Fibroblast of villous mesenchyme (primary cell): ENCODE measurements at places on chromosomes 13 and 19.

DNA sequence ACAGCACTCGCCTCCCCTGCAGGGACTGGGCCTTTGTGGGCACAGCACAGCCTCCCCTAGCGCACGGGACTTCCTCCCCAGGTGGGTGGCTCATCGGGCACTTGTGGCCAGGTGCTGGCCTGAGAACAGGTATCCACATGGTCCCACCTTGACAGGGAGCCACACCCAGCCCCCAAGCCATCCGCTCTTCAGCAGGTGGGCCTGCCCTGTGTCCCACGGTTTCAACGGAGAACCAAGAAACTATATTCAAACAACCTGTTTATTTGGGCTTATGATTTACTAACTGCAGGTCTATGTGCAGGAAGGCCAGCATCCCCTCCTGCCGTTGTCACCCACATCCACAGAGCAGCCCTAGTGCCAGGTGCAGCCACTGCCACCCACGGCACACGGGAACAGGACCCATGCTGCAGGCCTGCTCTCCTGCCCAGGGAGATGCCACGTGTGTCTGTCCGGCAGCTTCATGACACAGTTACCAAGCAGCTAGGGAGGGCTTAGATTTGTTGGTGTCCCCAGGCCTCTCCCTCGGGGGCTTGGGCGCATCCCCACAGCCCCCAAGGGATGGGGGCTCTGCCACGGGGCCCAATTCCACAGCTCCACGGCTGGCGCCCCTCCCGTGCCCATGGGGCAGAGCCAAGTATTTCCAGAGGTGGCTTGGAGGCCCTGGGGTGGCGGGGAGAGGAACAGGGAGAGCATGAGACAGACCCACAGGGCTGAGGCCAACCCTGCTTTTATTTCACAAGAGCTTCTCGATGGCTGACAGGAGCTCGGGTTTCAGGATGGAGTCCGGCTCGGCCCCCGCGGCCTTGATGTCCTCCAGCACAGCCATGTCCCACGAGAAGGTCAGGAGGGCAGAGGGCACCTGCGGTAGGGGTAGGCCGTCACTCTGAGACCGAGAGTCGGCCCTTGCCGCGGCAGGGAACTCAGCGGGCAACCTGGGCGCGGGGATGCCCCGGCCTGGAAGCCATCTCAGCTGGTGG, 12.5 kb downstream of the UBXN6 start:
- peak; percentile 28 for DNase-seq

DNA sequence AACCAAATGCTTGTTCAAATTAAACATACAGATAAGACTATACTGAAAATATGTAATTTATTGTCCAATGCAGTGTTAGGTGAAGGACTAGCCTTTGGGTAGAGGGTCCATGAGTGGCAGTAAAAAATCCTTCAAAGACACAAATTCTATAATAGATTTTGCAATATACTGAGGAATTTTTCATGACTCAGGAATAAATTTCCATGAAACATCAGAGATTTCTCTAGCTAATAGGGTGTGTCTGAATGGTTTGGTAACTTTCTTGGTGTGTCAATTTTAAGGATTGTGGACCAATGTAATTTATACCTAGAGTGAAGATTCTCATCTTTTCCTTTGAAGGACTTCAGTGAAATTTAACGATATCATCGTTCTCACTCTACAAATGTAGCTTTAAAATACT, 546.7 kb downstream of the SLITRK5 start:
- DNase-seq: no peak

DNA sequence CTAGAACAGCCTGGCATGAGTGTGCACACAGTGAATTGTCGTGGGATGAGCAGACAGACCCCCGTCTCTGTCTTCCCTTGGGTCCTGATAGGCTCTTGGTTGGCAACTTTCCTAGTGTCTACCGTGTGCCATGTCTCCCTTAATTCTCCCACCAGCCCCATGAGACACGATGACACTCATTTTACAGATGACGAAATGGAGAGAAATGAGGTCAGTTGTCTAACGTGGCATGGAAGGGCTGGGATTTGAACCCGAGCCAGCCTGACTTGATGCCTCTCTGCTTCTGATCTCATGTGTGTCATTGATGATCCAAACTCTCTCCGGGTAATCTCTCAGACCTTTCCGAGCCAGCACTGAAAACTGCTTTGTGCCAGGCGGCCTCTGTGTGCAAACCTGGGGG, 8.4 kb upstream of the KLK14 start:
- no peak for DNase-seq

DNA sequence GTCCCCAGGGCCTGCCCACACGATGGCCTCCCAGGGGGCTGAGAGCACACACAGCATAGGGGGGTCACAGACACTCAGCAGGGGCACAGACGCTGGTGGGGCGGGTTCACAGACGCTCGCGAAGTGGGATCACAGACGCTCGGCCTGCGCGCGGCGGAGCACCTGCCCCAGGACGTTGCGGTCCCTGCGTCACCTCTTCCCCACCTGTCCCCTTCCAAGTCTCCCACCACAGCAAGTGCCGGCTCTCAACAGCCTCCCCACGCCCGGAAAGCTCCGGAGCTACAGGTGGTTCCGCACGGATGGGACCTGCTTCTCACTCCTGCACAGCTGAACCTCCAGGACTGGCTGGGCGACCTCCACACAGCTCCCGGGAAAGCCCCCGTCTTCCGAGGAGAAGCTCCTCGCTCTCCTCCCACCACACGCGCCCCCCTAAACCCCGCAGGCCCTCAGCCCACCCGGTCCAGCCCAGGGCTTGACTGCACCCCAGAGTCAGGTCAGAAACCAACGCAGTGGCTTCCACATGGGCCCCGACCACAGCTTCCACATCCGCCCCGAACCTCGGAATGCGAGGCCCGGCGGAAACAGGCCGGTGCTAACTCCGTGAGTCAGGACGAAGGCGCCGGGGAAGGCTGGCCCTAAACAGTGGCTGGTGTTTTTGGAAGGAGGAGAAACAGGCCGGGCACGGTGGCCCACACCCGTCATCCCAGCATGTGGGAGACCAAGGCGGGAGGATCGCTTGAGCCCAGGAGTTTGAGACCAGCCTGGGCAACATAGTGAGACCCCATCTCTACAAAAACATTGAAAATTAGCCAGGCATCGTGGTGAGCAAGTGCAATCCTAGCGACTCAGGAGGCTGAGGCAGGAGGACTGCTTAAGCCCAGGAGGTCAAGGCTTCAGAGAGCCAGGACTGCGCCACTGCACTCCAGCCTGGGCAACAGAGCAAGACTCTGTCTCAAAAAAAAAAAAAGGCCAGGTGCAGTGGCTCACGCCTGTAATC, 16.5 kb downstream of the BTBD2 start:
- DNase-seq: no peak

GRCh38 chr19:51327066-51328001, 14.6 kb downstream of the VSIG10L start:
- DNase-seq: peak; percentile 38

DNA sequence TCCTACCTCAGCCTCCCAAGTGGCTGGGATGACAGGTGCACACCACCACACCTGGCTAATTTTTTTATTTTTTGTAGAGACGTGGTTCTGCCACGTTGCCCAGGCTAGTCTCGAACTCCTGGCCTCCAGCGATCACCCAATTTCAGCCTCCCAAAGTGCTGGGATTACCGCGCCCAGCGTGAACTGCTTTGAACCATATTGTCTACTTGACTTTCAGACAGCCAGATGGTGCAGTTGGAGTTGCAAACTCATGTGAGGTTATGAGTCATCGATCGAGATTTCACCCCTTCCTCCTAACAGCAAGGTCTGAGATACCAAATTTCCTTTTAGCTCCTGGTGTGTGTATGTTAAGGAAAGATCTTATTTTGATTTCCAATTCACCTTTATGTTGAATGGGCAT, 2.7 kb downstream of the SLC27A1 start:
- DNase-seq: peak; percentile 81

DNA sequence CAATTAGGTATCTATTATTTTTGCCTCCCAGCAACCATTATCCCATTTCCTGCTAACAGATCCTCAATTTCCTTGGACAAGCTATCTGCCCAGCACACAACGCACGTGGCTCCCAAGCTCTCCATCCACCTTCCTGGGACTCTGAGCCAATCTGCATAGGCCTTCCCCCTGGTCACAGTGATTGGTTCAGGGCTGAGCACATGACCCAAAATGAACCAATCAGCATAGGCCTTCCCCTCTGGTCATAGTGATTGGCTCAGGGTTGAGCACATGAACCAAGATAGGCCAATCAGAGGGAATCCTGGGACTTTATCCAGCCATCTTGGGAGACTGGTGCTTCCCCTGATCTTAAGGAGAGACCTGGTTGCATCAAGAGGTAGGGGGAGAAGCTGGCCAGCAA, 5.8 kb downstream of the CPAMD8 start:
- no peak for DNase-seq

GRCh38 chr19:31164791-31165251, 184.4 kb downstream of the TSHZ3 start:
- DNase-seq: no peak

- DNase-seq: peak; percentile 51
These were observed 5.3 kb upstream of the EPSTI1 start for GRCh38 chr13:42997381-42997780.

- no peak for DNase-seq
These were observed 118.2 kb upstream of the ARGLU1 start for GRCh38 chr13:106686163-106686562.

- DNase-seq: no peak
These were observed 112.3 kb downstream of the VWA8 start for GRCh38 chr13:41848435-41849255.

DNA sequence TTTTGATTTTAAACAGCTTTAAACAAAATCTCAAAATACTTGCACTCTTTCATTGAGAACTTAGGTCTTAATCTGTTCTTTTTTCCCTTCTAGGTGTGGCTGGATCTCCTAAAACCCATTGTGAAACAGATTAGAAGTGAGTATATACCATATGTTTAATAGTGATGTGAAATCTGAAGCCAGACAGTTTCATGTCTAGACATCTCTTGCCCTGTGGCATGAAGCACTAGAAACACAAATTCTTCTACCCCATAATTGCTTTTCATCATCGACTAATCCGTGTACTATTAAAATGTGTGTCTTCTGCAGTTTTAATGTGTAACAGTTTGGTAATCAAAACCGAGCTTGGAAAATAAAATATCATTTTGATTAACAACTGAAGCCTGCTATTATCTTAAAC, 188.2 kb upstream of the RNF113B start:
- peak; percentile 34 for DNase-seq

DNA sequence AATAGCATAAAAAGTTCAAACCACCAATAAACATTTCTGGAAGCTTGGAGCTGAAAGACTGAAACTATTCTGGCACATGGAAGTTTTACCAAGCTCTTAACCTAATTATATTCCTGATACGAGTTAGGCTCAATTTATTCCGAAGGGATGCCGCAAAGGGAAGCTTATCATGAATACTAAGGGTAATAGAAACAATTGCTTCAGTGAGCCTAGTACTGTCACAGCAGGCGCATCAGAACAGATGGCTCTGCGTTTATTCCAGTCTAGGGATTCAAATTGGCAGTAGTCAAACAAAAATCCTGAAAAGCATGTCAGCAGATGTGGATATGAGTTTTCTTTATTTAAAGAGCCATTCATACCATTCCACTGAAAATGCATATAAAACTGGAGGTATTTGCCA, 779.5 kb downstream of the GPC5 start:
- no peak for DNase-seq

DNA sequence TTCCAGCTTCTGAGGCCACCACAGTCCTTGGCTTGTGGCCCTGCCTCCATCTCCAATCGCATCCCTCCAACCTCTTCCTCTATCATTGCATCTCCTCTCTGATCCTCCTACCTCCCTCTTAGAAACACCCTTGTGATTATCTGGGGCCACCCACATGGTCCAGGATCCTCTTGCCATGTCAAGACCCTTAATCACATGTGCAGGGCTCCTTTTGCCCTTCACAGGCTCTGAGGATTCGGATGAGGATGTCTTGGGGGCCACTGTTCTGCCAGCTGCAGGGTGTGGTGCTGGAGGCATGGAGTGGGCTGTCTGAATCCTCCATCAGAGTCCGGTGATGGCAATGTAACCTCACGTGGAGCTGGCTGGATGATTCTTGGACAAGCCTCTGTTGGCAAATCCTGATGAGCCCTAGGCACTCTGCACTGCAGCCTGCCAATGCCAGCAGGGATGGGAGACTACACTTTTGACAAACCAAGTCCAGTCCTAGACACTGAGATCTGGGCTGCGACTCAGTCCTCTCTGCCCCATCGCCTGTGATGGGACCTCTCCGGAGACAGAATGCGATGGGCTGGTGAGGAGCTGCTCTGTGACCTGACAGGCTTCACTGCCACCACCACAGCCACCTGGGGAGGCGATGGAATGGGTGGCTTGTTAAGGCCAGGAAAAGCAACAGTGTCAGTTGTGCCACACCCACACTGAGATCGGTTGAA, 61.2 kb downstream of the CCDC70 start:
- no peak for DNase-seq

GRCh38 chr19:37855098-37855497, 51.3 kb downstream of the WDR87 start:
- DNase-seq: peak; percentile 32

GRCh38 chr19:41274802-41275201, 10.6 kb downstream of the HNRNPUL1 start:
- DNase-seq: no peak
